ENCODE measurements at places on chromosomes 16 and 17. TPM values are rescaled to one million over a fixed set of nuclear protein-coding genes. Genes with fewer than 3 reads are reported as not detected.

DNA sequence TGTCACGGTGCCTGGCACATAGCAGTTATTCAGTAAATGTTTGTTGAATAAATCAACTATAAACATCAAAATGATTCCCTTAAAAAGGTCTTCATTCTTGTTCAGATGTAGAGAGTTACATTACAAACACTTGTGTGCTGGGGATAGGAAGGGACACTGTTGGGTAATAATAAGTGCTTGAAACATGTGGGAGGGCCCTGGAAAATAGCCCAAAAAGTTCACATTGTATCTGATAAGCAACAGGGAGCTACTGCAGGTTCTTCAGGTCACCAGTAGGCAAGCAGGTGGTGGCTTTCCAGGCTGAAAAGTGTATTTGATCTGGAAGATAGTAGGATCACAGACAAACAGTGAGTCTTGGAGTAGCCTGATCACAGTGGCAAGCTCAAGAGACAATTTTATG is 19.0 kb upstream of the ZNF652 start:
- no peak for DNase-seq

DNA sequence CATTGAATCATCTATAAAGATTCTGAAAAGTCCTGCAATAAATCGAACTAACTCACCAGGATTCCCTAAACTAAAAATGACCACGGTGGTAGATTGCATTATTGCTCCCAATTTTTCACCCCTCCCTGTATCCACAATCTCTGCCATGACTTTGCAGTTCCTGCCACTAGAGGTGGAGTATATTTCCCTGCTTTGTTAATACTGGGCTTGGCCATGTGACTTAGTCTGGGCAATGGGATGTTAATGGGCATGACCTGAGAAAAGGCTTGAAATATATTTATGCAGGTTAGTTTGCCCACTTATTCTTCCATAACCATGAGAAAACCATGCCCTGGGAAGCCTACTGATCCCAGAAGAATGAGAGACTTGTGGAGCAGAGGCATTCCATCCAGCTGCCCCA is 59.1 kb downstream of the NOG start:
- DNase-seq = no peak

DNA sequence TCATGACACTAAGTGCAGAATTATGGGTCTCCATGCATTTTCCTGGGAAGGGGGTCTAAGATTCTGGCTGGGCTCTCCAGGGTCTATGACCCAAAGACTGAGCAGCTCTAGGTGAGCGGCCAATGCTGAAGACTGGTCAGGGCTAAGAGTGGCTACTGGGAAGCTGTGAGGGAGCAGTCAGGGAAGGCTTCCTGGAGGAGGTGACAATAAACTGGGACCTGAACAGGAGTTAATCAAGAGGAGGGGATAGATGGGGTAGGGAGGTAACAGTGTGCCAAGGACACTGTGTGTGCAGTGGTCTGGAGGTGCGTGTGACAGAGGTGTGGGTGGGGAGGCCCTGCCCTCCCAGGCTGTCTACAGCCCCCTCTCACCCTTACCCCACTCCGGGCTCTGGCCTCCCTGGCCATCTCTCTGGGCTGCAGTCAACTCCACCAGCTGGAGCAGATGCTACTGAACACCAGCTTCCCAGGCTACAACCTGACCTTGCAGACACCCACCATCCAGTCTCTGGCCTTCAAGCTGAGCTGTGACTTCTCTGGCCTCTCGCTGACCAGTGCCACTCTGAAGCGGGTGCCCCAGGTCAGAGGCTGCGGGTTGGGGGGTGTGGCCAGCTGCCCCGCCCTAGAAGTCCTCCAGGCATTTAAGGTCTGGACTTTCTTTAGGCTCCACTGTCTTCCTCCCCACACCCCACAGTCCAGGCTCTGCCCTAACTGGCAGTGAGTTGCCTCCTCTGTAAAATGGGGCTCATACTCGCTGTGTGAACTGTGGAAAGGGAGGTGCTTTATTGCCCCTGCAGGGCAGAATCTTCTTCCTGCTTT is 20.4 kb downstream of the ADGRG5 start:
- DNase-seq = no peak

GRCh38 chr17:50603340-50603739 is 31.3 kb upstream of the ABCC3 start:
- DNase-seq = peak; percentile 87

GRCh38 chr16:55116165-55116920 is 185.7 kb downstream of the IRX5 start:
- DNase-seq = no peak

GRCh38 chr17:7750321-7750821 is 32.8 kb downstream of the DNAH2 start:
- no peak for DNase-seq

Gene KCNJ12
- 2.6 TPM for total RNA-seq

DNA sequence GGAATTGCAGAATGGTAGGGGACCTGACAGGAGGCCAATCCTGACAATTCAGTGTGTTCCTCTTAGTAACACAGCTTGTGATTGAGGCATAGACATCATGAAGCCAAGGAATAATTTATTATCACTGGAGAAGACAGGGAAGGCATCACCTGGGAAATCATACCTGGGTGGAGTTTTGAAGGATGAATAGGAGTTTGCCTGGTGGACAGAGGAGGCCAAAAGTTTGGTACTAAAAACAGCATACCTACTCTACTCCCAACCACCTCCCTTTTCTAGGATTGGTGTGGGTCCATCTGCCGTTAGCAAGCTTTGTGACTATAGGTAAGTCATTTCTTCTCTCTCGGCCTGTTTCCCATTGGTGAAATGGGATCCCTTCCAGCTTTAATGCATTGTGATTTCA is 88.0 kb downstream of the RAB11FIP4 start:
- DNase-seq = no peak

DNA sequence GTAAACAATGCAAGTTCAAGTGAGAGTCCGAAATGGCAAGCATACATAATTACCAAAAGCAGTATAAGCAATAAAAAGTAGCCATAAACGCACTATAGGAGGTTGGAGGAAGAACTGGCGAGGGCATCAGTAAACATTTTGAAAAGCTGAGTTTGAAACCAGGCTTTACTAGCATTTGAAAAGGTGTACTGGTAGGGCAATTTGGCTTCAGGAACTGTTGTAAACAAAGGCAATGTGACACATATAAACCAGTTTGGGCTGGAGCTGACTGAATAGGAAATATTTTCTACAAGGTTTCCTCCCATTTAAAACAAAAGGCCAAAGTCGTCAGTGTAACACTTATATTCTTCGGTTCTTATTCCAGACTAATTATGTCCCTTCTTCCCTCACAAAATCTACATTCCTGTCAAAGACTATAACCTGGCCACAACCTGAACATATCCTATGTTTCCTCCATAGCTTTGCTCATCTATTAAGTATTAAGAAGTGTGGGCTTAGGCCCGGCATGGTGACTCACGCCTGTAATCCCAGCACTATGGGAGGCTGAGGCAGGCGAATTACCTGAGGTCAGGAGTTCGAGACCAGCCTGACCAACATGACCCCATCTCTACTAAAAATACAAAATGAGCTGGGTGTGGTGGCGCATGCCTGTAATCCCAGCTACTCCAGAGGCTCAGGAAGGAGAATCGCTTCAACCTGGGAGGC is 7.8 kb downstream of the CBX1 start:
- no peak for DNase-seq

GRCh38 chr17:48180842-48181629 is 73.5 kb downstream of the SNX11 start:
- no peak for DNase-seq

DNA sequence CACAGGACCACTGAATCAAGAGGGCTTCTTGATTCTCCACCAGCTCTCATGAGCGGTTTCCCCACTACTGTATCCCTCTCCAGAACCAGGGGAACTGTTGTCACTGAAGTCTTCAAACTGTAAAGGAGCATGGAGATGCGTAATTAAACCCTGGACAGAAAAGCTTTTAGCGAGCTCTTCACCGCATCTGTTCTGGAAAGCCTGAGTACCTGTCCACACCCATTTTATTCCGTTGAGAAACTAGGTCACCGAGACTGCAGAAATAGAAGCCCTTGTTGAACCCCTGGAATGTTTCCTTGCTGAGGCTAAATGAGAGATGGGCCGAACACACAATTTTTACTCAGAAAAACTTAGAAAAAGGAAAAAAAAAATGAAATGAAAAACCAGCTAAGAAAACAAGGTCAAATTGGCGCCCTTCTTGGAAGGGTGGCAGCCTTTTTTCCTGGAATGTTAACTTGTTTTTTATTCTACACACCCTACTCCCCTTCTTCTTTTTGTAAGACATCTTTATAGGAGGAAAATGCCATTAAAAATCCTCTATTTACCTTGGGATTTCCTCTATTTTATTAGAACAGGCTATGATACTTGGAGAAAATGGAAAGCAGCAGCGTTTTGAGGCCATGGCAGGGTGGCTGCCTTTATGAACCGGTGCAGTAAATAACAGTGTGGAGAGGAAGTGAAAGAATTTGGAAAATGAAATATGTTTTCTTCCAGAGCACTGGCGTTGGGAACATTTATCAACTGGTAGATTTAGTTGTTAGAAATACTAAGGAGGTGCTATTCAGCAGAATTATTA is 52.6 kb upstream of the CRISPLD2 start:
- DNase-seq = no peak

DNA sequence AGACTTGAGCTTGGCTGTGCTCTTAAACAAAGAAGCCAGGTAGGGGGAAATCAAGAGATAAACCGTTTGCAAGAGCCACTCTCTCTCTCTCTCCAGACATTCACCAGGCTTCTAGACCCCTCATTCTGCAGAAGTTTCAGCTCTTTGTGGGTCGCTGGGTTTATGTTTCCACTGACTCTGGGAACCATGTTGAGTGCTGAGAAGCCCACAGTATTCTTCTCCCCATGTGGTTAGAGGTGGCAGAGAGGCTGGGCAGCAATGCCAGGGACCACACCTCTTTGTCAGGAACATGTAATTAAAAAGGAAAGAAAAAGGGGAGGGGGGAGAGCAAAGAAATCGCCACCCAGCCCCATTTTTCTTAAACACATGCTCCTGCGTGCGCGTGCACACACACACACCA is 154.8 kb upstream of the SOX9 start:
- no peak for DNase-seq

Gene MAP2K6
- total RNA-seq = 53.0 TPM

GRCh38 chr16:21652453-21652852 is at the start of gene IGSF6:
Gene IGSF6, minus strand, starts transcription at chr16:21652608. Its CDS starts 10 bp downstream, at chr16:21652598.
- no peak for DNase-seq

- DNase-seq = no peak
Measured at GRCh38 chr17:76056882-76057281, 15.4 kb downstream of the SRP68 start.

DNA sequence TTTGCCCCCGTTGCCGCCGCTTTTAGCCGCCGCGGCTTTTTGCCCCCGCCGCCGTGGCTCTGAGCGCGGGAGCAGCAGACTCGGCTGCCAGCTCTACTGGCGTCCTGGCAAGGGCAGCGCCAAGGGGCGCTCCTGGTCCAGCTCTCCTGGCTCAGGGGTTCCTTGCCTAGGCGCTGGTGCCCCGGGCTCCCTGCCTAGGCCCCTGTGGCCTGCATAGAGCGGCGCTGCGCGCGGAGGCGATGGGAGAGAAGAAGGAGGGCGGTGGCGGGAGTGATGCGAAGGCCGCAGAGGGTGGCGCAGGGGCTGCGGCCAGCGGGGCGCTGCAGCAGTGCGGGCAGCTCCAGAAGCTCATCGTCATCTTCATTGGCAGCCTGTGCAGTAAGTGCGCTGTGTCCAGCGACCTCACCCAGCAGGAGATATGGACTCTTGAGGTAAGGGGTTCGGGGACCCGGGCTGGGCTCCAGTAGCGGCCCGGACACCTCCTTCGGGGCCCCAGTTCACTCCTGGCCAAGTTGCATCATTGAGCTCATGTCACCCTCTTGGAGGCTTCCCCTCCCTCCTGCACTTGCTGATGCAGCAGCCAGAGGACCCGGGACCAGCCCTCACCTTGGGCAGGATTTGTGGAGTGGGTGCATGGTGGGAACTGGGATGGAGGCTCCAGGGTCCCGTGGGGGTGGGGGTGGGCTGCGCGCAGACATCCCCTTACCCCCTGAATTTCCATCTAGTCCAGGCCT is 1344.4 kb downstream of the TP53TG3F start:
- no peak for DNase-seq

GRCh38 chr16:8391257-8391656 is 199.1 kb downstream of the TMEM114 start:
- no peak for DNase-seq

- DNase-seq = no peak
Measured at GRCh38 chr16:27678955-27679354, 129.0 kb downstream of the KATNIP start.

Gene UMOD
- total RNA-seq = not detected

Gene MYO19
- 115 TPM for total RNA-seq

- peak; percentile 94 for DNase-seq
Measured at GRCh38 chr16:81729451-81729850, 49.6 kb upstream of the PLCG2 start.

Gene PTGES3L
- 7.9 TPM for total RNA-seq

Gene MMP28
- not detected for total RNA-seq

- DNase-seq = peak; percentile 41
Measured at GRCh38 chr17:79020631-79021301, 3.2 kb upstream of the C1QTNF1 start.

GRCh38 chr17:12632785-12633184 is 32.9 kb upstream of the MYOCD start:
- DNase-seq = no peak

- DNase-seq = no peak
Measured at GRCh38 chr17:43437756-43438155, 39.0 kb downstream of the ARL4D start.

Gene QPRT
- total RNA-seq = 101 TPM

- DNase-seq = no peak
Measured at GRCh38 chr17:79047291-79047920, 23.4 kb downstream of the C1QTNF1 start.

GRCh38 chr17:78882540-78883088 is 20.4 kb downstream of the CEP295NL start:
- peak; percentile 68 for DNase-seq

DNA sequence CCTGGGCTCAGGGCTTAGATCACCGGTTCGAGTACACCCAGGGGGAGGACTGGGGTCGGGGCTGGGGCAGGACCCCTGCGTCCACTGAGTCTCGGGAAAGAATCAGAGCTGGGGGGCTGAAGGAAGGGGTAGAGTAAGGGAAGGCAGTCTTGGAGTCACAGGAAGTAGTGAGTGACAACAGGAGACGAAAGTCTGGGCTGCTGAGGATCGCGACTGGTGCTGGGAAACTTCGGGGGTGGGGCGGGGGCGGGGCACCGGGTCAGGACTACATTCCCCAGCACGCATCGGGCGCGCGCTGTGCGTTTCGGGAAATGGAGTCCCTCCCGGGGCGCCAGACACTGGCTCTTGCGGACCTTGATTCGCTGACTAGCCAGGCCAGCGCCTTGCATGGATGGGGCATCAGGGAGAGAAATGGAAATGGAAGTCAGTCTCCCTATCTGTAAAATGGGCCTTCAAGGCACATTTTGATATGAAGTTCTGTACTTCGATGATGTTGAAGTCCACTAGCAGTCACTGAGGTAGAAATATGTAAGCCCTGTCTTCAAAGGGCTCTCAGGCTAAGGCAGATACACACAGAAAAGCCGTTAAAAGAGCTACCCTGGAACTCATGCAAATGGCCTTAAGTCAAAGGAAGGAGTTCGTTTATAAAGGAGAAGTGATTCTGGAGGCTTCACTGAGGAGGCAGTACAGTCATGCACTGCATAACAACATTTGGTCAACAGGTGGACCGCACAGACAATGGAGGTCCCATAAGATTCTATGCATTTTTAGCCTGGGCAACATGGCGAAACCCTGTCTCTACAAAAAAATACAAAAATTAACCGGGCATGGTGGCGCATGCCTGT is 697 bp downstream of the CTF1 start:
- peak; percentile 97 for DNase-seq

Gene ABCC11
- 0.77 TPM for total RNA-seq

Gene SAT2
- total RNA-seq = 82.7 TPM

Measured in endodermal cell (in vitro differentiated cells).